ENCODE measurements at places on chromosomes 7 and 10.

DNA sequence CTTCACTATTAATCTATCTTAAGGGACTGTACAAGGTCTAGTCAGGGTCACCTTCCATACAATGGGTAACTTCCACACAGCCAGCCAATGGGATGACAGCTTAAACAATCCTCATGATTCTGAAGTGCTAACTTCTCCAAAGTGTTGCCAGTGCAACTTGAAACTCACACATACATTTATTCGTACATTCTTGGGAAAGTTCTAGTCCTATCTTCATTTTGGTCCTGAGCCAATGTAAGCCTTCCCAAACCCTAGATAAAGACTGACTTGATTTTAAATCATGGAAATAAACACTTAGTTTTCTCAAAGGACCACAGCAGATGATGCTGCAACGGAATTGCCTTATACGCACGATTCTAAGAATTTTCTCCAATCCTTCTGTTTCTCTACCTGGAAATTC lies 117.5 kb upstream of the COL1A2 start:
- DNase-seq = no peak

DNA sequence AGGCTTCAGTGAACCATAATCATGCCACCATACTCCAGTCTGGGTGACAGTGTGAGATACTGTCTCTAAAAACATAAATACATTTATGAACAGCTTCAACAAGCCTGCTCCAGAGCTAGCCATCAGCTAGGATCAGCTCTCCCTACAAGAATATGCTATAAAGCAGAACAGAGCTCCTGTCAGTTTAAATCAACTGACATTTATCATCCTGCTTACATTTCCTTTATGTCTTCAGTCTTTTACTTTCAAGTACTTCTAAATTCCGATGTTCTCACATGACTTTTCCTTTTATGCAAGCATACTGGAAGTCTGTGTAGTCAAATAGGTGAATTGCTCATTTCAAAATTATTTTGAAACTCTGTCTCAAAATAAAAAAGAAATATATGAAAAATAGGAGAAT lies 64.6 kb downstream of the COA1 start:
- DNase-seq = no peak

GRCh38 chr7:30403477-30403876 lies 75.1 kb downstream of the NOD1 start:
- no peak for DNase-seq

GRCh38 chr10:33421789-33422462 lies 87.5 kb upstream of the NRP1 start:
- DNase-seq = no peak

DNA sequence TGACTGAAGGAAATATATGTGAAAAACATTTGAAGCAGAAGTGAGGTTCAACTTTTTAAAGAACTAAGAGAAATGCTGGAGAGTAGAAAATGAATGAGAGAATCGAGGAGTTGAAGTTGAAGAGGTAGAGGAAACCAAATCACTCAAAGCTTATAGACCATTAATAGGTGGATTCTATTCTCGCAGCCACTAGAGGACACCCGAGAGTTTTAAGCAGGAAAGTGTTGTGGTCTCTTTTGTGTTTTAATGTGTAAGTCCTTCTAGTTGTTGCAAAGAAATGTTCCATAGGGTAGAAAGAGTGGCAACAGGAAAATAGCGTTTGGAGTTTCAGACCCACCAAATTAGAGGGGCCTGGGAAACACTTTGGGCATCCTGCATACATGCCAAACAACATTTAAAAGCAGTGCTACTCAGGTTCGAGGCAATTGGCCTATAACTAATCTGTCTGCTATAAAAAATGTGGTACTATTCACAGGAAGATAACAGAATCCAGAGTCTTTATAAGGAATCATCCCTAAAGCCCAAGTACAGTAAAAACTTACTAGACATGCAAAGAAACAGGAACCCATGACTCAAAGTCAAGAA lies 75.3 kb upstream of the TAS2R16 start:
- DNase-seq = no peak

DNA sequence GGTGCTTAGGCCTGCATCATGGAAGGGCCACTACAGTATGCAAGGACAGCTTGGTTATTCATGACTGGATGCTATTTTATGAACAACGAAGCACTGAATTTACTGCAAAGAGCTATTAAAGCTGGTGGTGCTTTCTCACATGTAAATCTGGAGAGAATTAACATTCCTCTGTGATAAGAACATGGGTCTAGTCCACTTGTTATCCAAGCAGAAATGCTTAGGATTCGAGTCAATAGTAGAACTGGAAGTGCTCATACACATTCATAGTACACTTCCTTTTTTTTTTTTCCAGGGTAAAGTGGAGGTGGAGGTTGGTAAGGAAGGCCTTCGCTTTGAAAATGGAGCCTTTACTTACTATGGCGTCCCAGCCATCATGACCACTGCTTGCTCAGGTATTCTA lies 35.0 kb downstream of the CNNM1 start:
- no peak for DNase-seq

- peak; percentile 83 for DNase-seq
Measured at GRCh38 chr7:50068850-50069551, 24.0 kb downstream of the ZPBP start.

- no peak for DNase-seq
Measured at GRCh38 chr10:66455304-66455703, 470.5 kb upstream of the LRRTM3 start.

GRCh38 chr7:27739301-27739908 lies 557 bp upstream of the TAX1BP1 start:
- no peak for DNase-seq

GRCh38 chr7:152365982-152366603 lies 69.7 kb downstream of the KMT2C start:
- no peak for DNase-seq

DNA sequence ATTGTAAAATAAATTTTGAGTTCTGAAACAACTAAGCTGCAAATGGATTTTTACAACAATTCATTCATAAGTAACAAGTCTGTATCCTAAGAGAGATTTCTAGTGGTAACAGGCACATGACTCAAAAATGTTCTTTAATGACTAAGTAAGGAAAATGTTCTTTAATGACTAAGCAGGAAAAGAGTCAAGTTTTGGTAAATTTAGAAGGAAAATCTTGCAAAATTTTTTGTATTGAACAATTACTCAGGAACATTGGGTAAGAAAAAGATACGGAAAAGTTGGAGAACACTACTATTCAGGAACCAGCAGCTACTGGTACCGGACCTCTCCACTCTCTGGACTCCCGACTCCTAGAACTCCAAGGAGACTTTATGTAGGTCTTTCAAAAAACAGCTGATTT lies 33.5 kb downstream of the HYCC1 start:
- no peak for DNase-seq

DNA sequence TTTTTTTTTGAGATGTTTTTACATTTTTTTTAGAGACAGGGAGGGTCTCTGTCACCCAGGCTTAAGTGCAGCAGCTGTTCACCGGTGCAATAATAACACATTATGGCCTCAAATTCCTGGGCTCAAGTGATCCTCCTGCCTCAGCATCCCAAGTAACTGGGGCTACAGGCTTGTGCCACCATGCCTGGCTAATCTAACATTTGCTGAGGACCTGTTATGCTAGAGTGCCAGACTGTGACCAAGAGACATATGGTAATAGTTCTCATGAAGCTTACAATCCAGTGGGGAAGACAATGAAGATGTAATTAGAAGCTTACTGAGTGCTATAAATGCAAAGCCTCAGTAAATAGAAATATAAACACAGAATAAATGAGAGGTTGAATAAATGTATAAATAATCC lies 17.6 kb upstream of the ORC5 start:
- DNase-seq = no peak

GRCh38 chr10:60042914-60043313 lies 136.6 kb upstream of the CCDC6 start:
- no peak for DNase-seq

- DNase-seq = no peak
Measured at GRCh38 chr10:18699849-18700840, 40.9 kb downstream of the ARL5B start.

- DNase-seq = no peak
Measured at GRCh38 chr10:133106516-133106915, 18.8 kb downstream of the ADGRA1 start.

Data from NCI-H1105 (cell line).